ENCODE measurements at places on chromosomes 3 and 15.

GRCh38 chr3:123385001-123385401, 63.9 kb downstream of the ADCY5 start:
- no peak for DNase-seq

GRCh38 chr15:82936966-82937711, 15.4 kb downstream of the HOMER2 start:
- no peak for DNase-seq

- no peak for DNase-seq
Measured at GRCh38 chr3:174862101-174862500, 3.0 kb downstream of the NAALADL2 start.

DNA sequence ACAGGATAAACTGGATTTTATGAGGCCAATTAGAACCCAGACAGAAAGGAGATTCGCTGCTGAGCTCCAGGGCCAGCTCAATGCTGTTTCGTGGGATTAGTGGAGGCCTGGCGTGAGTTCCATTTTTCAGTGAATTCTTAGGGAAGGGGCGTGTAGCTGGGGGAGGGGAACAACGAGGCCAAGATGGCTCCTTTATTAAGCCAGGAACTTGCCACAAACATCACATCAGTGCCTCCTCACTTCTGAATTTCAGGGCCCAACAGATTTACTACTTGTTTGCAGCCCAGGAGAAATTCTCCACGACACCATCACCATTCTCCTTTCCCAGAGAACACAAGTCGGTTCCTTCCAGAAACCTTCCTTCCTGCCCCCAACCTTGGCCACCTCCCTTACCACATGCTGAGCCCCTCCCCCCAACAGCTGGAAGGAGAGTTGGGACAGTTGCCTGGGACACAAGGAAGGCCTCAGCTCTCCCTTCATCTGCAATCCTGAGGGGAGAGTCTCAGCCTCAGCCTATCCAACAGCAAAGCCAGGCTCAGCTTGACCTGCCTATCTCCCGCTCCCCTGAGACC, 5.8 kb downstream of the IGDCC4 start:
- no peak for DNase-seq

DNA sequence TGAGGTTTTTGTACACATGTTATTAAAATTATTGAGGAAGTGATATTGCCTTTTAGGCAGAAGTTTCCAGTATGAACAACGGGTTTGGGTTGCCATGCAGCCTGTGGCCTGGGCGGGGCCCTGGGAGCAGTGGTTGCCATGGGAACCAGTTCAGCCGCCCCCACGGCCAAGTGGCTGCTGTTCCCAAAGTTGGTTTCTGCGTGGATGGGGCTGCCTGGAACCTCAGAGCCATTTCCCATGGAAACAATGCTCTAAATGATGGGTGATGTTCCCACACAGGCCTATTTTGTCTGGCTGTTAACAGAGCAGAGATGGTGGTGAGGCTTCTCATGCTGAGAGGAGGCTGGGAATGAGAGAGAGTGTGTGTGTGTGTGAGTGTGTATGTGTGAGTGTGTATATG, 19.5 kb downstream of the MRAS start:
- DNase-seq: no peak

GRCh38 chr15:86362555-86362954, 282.9 kb downstream of the AGBL1 start:
- no peak for DNase-seq

DNA sequence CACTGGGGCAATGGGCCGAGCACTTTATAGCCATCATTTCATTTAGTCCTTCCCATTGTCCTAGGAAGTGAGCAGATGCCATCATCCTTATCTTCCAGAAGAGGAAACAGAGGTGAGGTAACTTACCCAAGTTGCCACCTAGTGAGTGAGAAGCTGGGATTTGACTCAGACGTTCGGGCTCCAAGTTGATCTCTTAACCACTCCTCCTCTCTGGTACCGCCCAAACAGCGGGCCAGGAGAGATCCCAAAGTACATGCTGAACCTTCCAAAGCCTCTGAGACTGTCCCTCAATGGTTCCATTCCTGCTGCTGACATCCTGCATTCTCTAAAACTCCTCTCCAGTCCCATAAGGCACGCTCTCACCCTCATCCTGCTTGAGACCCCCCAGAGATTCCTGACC, 56.2 kb downstream of the EXOG start:
- no peak for DNase-seq

- DNase-seq: no peak
Measured at GRCh38 chr3:130263708-130264107, 81.8 kb upstream of the COL6A5 start.

- no peak for DNase-seq
Measured at GRCh38 chr15:93018574-93018973, 70.4 kb downstream of the RGMA start.

GRCh38 chr3:39144095-39144747, 9.2 kb downstream of the CSRNP1 start:
- DNase-seq: no peak

GRCh38 chr3:195073866-195074860, 196.8 kb downstream of the XXYLT1 start:
- DNase-seq: no peak

- no peak for DNase-seq
Measured at GRCh38 chr3:168511428-168512014, 415.8 kb upstream of the GOLIM4 start.

GRCh38 chr3:18444595-18445400, 19.7 kb upstream of the SATB1 start:
- DNase-seq: no peak

- DNase-seq: no peak
Measured at GRCh38 chr3:45582430-45582829, 12.1 kb upstream of the LIMD1 start.

DNA sequence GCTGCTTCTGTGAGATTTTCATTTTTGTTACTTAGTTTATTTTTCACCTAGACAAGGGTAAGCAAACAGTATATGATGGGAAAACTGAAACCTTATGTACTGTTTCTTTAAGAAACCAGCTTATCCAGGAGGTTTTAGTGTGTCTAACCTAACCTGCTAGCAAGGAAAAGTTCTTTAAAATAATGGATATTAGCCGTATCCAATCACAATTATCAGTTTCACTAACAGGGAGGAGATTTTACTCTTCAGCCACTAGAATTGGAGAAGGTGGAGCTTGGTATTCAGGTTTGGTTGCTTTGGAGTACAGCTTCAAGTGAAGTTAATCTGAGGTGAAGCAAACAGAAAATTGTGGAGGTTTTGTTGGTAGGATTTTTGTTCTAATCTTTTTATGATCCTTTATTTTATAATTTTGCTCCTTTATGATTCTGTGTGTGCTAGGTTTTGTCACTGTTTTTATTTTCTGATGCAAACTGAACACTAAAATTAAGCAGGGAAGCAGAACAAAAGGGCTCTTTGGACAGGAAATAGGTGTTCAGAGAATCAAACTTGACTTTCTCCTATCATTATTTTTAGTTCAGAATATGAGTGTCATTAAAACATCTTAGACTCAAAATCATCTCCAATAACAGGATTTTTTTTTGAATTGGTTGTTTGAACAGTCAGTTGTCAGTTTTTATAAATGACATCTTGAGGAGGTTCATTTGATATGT, 13.0 kb downstream of the ZFAND6 start:
- peak; percentile 87 for DNase-seq

- no peak for DNase-seq
Measured at GRCh38 chr15:77021803-77022381, 27.0 kb downstream of the PSTPIP1 start.

DNA sequence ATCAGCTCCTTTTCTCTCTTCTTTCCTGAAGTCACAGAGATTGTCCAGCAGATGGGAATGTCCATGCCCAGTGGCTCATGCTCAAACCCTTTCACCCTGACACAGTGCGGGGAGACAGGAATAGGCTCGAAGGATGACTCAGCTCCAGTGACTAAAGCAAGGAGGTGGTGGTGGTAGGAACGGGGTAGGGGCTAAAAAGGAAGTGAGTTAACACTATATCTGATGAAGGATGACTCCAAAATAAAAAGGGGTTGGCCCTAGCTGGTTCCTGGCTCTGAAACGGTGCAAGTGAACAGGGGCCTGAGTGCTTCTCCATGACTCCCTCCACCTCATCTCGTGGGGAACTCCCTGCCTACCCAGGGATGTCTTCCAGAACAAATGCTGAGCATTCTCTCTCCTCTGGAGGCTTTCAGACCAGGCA, 167.4 kb upstream of the LPP start:
- no peak for DNase-seq

- no peak for DNase-seq
Measured at GRCh38 chr3:108301695-108302404, 5.5 kb downstream of the HHLA2 start.

DNA sequence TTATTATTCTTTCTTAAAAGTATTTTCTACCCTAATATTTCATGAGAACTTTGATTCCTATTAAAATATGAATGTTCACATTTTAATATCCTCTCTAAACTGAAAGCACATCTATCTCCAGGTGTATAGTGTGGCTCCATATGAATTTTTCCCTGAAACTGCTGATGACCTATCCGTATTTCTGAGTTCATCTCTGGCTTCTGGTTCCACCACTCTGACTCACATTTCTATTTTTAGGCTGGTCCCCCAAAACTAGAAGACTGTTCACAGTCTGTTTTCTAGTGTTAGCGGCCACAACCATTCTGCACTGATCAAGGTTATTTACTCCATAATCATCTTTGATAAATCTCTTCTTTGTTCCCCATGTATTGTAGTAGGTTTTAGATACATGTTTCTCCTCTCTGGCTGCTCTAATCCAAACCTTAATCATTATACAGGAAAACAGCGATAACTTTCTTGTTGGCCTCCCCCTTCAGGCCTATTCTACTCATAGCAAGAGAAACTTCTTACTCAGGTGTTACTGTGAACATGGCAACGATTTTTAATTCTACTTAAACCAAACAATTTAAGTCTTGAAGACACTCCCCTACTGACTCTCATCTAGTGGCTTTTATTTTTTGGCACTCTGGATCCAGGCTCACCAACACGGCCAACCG, 12.8 kb downstream of the ADPGK start:
- no peak for DNase-seq

DNA sequence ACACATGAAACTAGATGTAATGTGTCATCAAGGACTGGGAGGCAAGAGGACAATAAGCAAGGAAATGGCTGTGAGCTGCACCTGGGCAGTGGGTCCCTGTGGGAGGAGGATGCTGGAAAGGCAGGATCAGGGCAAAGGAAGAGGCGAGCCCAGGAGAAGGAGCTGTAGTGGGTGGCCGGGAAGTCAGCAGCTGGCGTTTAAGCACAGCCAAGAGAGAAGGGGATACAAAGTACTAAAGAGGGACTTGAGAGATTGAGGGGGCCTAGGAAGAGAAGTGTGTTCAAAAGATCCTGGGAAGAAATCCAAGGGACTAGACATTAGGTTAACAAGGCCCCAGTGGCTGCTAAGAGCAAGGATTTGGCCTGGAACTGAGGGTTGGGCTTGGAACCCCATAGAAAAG, 188.5 kb upstream of the SLC24A5 start:
- no peak for DNase-seq

DNA sequence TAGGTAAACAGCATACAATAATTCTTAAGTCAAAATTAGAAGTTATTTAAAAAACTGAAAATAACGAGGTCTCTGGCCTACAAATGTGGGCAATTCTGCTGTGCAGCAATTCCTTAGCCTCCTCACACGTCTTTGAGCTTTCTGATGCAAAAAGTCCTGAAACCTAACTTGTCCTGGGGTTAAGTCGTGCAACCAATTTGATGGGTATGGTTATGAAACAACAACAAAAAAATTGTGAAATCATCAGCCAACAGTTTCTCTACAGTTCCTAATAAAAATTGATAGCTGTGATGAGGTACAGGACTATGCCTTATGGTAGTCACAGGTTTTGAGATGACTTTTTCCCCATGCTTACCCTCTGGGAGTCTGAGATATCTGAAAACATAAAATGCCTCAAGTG, 6.5 kb upstream of the GLB1 start:
- DNase-seq: no peak
